CD4-positive, alpha-beta T cell treated with Interleukin-17A for 1 hour (primary cell): ENCODE measurements at places on chromosomes 4 and X.

DNA sequence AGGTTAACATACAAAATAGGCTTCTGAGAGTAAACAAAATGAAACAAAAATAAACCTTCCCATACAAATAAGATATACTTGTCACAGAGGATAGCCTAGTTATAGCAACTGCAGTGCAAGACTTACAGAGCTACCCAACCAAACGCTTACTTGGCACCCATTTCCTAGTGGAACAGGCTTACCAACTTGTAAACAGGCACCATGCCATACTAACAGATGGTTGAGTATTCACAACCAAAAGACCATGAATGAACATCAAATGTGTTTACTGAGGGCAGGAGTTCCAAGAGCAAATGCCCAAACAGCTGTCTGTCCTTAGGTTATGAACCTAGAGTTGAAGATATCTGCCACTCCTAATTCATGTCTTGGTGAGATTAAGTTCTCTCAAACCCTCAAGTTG lies 2629.2 kb downstream of the PCDH7 start:
- DNase-seq, result no peak

DNA sequence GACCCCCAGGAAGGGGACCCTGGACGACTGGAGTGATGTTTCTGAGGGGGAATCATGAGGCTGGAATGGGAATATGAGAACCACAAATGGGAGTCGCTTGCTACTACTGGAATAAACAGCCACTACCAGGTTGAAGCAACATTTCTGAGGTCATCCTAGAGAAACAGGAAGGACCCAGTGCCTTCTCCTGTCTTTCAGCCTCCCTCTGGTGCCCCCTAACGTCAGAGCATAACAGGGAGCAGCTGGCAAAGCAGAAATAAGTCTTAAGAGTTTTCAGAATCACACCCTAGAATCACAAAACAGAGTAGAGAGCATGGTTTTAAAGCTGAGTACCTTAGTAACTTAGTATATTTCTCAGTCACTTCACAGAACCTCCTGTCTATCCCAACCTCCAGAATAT lies 347.8 kb upstream of the PITX2 start:
- DNase-seq, result no peak

DNA sequence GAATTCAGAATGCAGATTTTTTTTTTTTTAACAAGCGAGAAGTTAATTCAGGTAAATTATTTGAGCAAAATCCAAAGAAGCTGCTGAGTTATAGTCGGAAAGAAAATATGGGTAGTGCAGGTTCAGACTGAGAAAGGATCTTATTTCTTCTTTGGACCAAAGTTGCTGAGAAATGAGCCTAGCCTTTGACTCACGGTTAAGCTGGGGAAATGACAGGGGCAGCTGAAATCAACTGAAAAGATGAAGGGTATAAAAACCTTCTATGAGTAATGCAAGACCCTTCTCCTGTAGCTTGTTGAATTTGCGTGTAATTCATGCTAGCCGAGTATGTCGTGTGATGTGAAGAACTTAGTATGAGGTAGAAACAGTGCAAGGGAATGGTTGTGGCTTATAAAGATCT lies 63.0 kb downstream of the KIAA0232 start:
- no peak for DNase-seq

GRCh38 chr4:41202356-41202755 lies 12.0 kb downstream of the APBB2 start:
- DNase-seq, result no peak

DNA sequence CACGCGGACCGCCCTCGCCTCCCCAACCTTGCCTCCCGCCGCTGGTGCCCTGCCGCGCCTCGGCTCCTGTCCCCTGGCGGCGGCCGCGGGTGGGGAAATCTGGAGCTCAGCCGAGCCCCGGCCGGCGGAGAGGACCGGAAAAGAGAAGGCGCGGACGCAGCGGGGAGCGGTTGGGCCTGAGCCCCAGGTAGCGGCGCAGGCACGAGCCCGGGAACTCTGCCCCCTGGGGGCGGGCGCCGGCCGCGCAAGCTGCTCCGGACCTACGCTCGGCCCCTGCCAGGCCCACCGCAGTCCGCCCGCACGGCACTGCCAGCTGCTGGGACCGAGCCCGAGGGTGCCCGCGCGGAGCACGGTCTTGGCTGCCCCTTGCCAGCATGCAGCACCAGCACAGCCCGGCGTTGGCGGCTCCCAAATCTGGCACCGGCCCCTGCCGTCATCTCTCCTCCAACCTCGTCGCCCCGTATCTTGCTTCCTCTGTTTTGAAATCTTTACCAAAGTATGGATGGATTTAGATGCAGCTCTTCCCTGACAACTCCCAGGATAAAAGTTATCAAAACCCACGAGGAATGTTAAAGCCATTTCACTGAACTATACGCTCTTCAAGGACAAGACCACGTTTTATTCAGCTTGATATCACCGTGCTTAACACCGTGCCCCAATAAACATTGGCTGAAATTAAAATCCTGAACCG lies at the start of gene PRSS12:
Gene PRSS12 (minus strand): TSS at position 161 of the 691 bp plus-strand sequence. CDS start 283 bp downstream, outside the sequence.
- DNase-seq, result peak; percentile 52

DNA sequence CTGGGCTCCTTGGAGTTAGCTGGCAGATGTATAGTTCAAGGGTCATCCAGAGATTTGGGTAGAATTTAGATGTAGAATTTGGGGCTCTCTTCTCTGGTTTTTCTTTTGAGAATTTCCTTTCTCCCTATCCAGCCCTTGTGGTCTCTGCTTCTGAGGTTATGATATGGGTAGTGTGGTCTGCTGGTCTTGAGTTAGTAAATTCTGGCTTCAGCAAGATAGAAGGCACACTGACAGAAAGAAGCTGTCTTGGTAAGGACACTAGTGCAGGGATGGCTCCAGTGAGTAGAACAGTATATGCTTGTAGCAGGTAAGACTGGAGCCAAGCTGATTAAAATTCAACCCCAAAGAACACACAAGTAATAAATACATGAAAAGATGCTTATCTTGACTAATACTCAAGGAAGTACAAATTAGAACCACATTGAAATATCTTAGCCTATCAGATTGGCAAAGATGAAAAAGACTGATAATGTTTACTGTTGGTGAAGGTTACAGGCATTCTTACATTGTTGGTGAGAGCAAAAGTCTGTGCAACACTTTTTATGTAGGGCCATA lies 2.1 kb upstream of the IL9R start:
- DNase-seq, result no peak

DNA sequence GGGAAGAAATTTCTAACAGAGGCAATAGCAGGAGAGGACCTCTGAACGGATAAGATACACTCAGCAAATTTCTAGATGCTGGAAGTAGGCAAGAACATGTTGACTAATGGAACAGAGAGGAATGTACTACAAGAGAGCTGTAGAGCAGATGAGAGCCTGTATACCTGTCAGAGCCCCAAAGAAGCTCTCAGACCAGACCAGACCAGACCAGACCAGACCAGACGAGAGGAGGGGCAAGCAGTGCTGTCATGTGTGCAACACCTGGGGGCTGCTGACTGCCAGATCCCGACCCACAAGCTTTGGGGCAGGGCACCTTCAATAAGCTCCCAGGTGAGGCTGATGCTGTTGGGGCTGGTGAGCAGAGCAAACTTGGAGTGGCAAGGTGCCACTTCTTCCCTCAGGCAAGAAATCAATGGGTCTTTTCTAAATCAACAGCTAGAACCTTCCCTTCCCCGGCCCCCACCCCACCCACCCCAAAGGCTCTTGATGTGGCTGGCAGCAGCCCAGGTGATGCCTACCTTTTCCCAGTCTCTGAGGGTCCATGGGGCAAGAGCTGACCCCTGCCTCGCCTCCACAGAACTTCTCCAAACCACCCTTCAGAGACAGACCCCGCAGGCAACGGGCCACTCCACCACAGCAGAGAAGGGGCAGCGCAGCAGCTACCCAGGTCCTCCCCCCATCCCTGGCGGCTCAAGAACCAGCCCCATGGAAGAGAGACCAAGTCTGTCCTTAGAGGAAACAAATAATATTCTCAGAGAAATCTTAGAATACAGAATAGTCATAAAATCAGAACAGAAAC lies 32.7 kb downstream of the MECP2 start:
- DNase-seq, result no peak

DNA sequence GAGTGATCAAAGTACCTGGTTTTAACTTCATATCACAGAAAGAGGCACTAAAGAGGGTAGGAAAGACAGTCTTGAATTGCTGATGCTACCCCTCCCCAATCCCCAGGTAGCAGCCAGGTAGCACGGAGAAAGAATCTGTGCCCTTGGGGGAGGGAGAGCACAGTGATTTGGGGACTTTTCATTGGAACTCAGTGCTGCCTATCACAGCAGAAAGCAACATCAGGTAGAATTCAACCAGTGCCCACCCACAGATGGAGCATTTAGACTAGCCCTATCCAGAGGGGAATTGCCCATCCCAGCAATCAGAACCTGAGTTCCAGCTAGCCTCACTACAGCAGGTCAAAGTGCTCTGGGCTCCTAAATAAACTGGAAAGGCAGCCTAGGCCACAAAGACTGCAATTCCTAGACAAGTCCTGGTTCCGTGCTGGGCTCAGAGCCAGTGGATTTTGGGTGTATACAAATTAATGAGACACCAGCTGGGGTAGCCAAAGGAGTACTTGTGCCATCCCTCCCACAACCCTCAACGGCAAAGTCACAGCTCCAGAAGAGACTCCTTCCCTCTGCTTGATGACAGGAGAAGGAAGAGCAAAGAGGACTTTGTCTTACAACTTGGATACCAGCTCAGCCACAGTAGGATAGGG lies 228.1 kb downstream of the THOC2 start:
- DNase-seq, result no peak

GRCh38 chr4:168699224-168699878 lies 202.5 kb downstream of the PALLD start:
- no peak for DNase-seq

- DNase-seq, result no peak
Measured at GRCh38 chr4:114149-114548, 10.2 kb upstream of the ZNF718 start.

DNA sequence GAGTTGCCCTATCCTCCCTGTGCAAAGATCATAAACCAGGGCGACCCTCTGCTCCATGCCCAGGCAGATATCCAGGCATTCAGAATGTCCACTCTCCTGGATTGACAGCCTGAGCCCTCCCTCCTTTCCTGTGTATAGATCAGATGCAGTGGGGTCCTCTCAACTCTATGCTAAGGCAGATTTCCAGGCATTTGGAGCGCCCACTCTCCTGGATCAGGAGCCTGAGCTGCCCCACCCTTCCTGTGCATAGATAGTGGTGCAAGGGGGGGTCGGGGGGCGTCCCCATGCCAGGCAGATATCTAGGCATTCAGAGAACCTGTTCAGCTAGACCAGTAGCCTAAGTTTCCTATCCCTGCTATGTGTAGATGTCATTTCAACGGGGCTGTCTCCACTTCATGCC lies 941.1 kb downstream of the PCDH19 start:
- no peak for DNase-seq

DNA sequence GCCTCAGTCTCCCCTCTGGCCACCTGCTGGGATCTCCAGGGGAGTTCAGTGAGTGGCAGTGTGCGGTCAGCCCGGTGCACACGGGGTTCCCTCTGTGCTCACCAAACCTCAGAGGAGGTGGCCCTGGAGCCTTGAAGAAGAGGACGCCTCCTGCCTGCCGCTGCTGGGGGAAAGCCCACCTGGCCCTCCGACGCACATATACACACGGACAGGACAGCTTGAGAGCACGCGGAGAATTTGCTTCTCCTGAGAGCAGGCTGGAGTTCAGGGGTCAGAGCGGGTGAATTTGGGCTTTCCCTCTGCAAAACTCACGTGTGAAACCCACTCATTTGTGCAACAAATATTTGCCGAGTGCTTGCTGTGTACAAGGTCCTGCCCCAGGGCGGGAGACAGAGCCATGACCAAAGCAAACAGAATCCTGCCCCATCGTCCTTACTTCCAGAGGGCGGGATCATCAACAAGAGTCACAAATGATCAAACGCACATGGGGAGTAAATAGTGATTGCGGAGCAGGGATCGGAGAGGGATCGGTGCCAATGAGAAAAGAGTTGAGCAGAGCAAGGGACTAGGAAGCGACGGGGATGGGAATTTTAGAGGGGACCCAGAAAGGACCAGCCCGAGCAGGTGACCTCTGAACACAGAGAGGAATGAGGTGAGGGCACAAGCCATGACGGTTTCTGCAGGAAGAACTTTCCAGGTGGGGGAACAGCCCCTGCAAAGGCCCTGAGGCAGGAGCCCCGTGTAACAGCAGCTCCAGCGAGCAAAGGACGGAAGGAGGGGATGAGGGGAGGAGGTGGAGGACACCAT lies 17.6 kb downstream of the BLOC1S4 start:
- DNase-seq, result no peak
